Ascending aorta (tissue), 2 donors: ENCODE measurements at places on chromosomes 16 and 17. TPM values are rescaled to one million over a fixed set of nuclear protein-coding genes. Genes with fewer than 3 reads are reported as not detected.

GRCh38 chr16:27156579-27156978, 46.7 kb upstream of the KDM8 start:
- H3K27me3 ChIP-seq = no peaks in the 10 kb centered on the region
- no peak overlapping the region for H3K27ac ChIP-seq
- no peak for DNase-seq
- H3K36me3 ChIP-seq = no peaks in the 10 kb centered on the region
- H3K4me1 ChIP-seq = no peaks in the 10 kb centered on the region
- no peak overlapping the region for H3K4me3 ChIP-seq

GRCh38 chr17:7740481-7741001, 23.0 kb downstream of the DNAH2 start:
- DNase-seq = no peak
- no peaks in the 10 kb centered on the region for H3K27me3 ChIP-seq
- H3K4me3 ChIP-seq = no peak overlapping the region
- H3K4me1 ChIP-seq = no peaks in the 10 kb centered on the region
- no peaks in the 10 kb centered on the region for H3K36me3 ChIP-seq
- H3K27ac ChIP-seq = no peak overlapping the region

DNA sequence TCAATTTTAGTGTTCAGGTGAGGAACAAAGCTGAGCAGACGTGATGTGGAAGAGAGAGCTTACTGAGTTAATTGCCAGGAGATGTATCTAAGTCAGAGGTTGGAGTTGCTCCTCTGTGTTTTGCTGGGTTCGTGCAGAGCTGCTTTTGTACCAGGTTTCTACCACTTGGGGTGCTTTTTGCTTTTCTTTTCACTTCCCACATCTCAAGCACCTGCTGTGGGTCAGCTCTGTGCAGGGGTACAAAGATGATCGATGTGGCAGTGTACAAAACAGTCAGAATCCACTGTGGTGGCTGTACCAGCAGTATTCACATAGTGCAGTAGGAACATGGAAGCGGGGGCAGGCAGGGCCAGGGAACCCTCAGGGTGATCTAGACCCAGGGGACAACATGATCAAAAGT, 14.8 kb downstream of the UNK start:
- no peak overlapping the region for H3K27ac ChIP-seq
- no peaks in the 10 kb centered on the region for H3K27me3 ChIP-seq
- DNase-seq = no peak
- H3K4me3 ChIP-seq = no peak overlapping the region
- H3K4me1 ChIP-seq = no peaks in the 10 kb centered on the region

GRCh38 chr17:79677646-79678045, 53.1 kb upstream of the ENPP7 start:
- no peak for DNase-seq
- H3K4me1 ChIP-seq = no peaks in the 10 kb centered on the region
- H3K27me3 ChIP-seq = no peaks in the 10 kb centered on the region
- H3K36me3 ChIP-seq = no peaks in the 10 kb centered on the region

GRCh38 chr16:88705076-88705684, 1.0 kb downstream of the RNF166 start:
- no peaks in the 10 kb centered on the region for H3K27me3 ChIP-seq
- H3K4me3 ChIP-seq = peak overlapping the region; percentile 94
- H3K27ac ChIP-seq = peak overlapping the region; percentile 73
- peaks cover under 1% of the 10 kb centered on the region for H3K36me3 ChIP-seq
- DNase-seq = no peak
- peaks cover 9% of the 10 kb centered on the region for H3K4me1 ChIP-seq

DNA sequence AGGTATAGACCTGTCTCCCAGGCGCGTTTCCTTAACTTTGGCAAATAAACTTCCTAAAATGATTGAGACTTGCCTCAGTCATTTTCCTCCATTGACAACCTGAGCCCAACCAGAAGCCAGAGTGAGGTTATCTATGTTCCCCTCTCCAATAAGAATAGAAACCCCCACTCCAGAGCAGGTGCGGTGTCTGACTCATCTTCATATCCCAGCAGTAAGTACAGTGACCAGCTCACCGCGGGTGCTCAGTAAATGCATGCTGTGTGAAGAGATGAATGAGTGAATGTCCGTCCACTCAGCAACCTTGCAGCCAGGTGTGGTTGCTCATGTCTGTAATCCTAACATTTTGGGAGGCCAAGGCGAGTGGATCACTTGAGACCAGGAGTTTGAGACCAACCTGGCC, 19.5 kb upstream of the CD300E start:
- H3K4me3 ChIP-seq = no peak overlapping the region
- no peaks in the 10 kb centered on the region for H3K36me3 ChIP-seq
- H3K27me3 ChIP-seq = no peaks in the 10 kb centered on the region
- no peak overlapping the region for H3K27ac ChIP-seq

- no peak overlapping the region for H3K4me3 ChIP-seq
- no peaks in the 10 kb centered on the region for H3K36me3 ChIP-seq
- H3K27ac ChIP-seq = no peak overlapping the region
Measured at GRCh38 chr16:49458656-49459445, 85.2 kb downstream of the C16orf78 start.

GRCh38 chr16:52271088-52271750, 275.7 kb downstream of the TOX3 start:
- no peaks in the 10 kb centered on the region for H3K36me3 ChIP-seq
- H3K27me3 ChIP-seq = no peaks in the 10 kb centered on the region
- H3K4me1 ChIP-seq = no peaks in the 10 kb centered on the region
- H3K4me3 ChIP-seq = no peak overlapping the region
- H3K27ac ChIP-seq = no peak overlapping the region

The SCIMP gene
- total RNA-seq = 0.21 TPM

DNA sequence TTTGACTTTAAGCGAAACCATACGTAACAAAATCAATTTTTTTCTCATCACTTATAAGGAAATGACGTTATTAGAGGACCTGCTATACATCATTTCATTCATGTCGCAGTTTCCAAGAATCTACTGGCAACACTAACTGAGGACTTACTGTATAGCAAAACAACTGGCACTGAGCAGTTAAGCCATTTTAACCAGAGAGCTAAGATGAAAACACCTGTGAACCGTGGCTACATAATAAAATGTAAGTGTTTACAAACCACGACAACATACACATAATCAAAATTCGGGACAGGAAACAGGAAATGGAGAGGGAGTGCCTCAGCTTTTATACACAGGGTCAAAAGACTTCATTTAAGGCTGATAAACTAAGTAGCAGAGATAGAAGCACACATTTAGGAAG, 29.5 kb downstream of the METTL16 start:
- no peak overlapping the region for H3K4me3 ChIP-seq
- DNase-seq = no peak
- H3K36me3 ChIP-seq = peaks cover under 1% of the 10 kb centered on the region
- H3K4me1 ChIP-seq = no peaks in the 10 kb centered on the region
- H3K27me3 ChIP-seq = no peaks in the 10 kb centered on the region
- no peak overlapping the region for H3K27ac ChIP-seq

The CNGB1 gene
- not detected for total RNA-seq

- H3K27me3 ChIP-seq = no peaks in the 10 kb centered on the region
- peak overlapping the region; percentile 90 for H3K27ac ChIP-seq
- peaks cover 74% of the 10 kb centered on the region for H3K4me1 ChIP-seq
Measured at GRCh38 chr17:1108765-1109605, 70.8 kb downstream of the ABR start.
